ENCODE measurements at places on chromosomes 1 and 21.

- DNase-seq: no peak
Observed at GRCh38 chr1:115671176-115671934, 29.6 kb downstream of the VANGL1 start.

DNA sequence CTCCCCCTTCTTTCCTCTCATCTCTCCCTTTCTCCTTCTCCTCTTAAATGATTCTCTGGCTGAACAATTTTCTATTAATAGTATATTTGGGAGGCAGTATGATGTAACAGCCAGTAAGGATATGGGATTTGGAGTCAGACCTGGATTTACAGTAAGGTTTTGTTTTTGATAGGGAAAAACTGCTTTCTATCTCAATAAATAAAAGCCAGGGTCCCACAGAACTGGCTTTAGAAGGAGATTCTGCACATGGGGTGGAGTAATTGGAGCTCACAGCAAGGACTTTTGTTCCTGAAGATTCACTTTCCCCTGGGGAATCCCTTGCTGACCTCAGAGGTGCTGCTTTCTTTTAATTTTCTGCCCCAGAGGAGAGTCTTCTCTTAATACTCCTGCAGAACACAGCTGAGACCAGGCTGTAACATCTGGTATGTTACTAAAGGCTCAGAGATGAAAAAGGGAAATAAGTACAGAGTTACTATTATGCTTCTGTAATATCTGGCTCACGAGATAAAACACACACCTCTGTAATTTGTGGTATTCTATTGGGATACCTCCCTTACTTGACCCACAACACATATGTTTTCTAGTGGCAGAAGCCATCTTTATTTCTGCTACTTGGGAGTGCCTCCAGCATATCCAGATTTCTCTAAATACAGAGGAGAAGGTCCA is 13.4 kb downstream of the EPB41 start:
- no peak for DNase-seq

GRCh38 chr1:170623171-170623570 is 40.8 kb upstream of the PRRX1 start:
- no peak for DNase-seq

DNA sequence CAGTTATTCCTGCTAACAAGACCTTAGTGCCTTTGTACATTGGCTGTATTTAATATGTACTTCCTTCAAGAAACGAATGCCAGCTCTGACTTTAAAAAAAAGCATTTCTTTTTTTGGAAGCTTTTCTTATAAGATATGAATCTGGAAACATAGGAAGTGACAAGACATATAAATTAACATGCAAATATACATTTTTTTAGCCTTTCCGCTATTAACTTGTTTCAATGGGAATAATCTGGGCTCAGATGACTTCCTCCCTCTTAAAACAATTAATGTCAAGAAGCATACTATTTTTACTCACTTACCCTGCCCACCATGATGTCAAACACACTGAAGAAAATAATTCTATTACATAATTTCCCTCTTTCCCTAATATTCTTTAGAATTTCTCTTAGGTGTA is 1.4 kb downstream of the DENND1B start:
- DNase-seq: no peak

- DNase-seq: no peak
Observed at GRCh38 chr1:55195521-55196233, 19.5 kb downstream of the USP24 start.

GRCh38 chr1:185775501-185775900 is 41.3 kb downstream of the HMCN1 start:
- no peak for DNase-seq
